EL (cell line): ENCODE measurements at places on chromosomes 7 and 10.
A peak's percentile ranks its signal among the peaks of the same experiment; 100 is the strongest.

DNA sequence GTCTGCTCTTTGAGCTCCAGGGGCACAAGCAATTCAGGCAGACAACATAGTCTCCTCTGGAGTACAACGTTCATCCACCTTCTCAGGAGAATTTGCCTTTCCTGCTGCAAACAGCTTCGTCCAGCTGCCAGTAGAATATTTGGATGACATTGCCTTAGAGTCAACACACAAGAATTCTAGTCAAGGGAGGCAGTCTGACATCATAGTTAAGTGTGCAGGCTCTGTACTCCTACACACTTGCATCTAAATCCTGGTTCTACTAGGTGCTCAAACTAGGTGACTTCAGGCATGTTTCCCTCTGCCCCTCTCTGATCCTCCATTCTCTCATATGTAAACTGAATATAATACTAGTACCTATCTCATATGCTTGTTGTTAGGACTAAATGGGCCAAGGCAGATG is 314.8 kb downstream of the HPSE2 start:
- DNase-seq: no peak

DNA sequence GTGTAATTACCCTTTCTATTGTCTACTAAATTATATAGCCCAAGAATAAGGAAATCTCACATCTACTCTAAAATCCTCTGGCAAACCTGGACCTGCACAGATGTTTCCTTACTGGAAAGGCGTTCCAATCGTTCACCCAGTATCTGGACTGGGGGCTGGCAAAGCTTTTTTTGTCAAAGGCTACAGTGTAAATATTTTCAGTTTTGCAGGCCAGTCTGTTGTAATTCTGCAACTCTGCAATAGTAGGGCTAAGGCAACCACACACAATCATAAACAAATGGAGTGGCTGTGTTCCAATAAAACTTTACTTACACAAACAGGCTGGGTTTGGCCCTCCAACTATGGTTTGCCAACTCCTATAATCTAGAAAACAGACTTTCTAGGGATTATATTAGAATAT is 56.2 kb downstream of the GLI3 start:
- DNase-seq: no peak

DNA sequence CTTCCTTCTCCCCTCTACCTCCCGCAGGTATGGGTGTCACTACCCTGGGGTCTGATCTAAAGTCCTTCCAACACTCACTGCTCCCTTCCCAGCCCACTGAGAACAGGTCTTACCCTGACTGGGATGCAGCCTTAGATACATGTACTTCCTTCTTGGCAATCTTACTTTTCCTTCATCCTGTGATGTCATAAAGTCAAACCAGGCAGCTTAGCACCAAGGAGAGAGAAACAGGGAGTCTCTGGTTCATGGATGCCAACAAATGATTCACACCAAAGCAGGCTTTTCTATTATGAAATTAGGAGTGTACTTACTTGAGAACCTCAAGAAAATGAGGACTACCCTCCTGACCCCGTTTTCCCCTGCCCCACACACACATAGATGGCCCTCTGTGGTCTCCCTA is 111.0 kb upstream of the KMT2E start:
- peak; percentile 2 for DNase-seq

GRCh38 chr7:44515590-44516268 is 25.3 kb upstream of the NUDCD3 start:
- no peak for DNase-seq

DNA sequence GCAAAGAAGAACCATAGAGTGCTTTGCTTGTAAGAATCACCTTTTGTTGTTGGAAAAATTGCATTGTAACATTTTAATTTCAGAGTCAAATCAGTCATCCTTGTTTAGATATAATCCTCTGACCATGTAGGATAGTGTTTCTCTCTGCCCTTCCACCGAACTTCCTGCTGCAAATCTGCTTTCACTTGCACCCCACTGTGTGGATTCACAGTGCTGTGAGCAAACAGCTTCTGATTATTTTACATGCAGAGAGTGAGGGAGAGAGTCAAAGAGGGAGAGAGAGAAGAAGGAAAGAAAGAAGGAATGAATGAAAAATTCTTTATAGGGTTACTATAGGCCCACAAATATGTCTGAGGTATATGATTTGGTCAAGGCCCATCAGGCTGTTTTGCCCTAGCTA is 30.0 kb upstream of the SEM1 start:
- no peak for DNase-seq

- no peak for DNase-seq
Measured at GRCh38 chr7:127858091-127858914, 172.9 kb downstream of the LRRC4 start.

GRCh38 chr7:82091126-82091684 is 321.4 kb upstream of the HGF start:
- DNase-seq: no peak

DNA sequence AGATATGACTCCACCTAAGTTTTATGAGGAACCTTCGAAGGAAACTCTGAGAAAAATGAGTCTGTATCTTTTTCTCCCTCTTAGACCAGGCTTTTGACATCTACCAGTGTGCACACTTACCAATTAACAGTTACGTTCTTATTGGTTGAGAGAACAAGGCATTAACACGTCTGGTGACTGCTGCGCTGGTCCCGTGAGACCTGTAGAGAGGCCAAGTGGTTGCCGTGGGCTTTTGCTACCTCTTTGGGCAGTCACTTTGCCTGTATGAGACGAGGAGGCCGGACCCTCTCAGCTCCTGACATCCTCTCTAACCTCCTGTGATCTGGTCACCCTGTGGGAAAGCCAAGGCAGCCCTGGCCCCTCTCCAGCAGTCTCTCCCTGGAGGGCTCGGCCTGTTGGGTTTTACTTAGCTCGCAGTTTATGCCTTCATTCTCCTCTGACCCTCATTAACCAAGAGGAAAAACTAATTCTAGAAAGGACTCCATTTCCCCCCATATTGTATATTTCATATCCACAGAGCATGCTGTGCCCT is 513.9 kb upstream of the GALNT17 start:
- no peak for DNase-seq

DNA sequence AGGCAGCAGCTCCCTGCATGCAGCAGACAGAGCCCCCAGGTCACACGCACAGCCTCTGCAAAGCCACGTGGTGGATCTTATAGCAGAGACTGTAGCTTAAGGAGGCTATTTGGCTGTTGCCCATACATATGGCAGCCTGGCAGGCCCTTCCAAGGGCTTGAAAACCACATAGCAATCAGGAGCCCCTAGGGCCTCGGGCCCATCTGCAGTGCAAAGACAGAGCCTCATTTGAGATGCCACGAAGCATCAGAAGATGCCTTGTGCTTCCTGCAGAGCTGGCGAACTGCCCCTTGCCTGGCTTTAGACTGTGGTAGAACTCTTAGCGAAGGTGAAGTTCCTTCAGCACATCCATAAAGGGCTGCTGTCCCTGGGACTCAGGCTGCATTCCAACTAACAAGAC is 309.9 kb downstream of the GRID1 start:
- no peak for DNase-seq

DNA sequence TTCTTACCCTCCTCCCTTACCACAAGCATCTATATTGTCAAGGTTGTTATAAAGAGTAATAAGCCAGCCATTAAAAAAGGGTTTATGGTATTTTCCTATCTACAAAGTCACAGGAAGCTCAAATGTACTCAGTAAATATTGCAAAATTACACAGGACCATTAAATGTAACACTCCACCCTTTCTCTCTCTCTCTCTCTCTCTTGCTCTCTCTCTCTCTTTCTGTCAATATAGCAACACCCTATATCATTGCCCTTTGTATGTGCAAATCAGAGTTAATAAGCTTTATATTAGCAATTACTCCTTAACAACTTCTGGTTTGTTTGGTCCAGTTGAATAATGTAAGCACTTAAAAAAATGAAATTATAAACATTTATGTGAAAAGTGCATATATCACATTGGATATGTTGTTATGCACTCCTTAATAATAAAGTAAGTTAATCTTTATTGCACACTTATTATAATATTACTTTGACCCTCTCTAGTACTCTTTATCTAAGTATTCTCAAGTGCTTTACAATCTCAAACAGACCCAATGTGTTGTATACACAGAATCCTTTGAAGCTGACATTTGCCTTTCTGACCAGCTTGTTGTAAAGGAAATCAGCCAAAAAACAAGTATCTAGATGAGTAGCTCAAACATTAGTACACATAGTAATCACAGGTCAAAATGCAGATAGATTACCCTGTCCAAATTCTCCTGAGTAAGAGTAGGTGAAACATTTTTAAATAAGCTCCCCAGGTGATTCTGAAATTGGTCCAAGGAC is 93.2 kb downstream of the CFTR start:
- DNase-seq: no peak

- DNase-seq: no peak
Measured at GRCh38 chr7:87113077-87113476, 39.2 kb upstream of the DMTF1 start.

GRCh38 chr10:60944058-60944909 is at the start of gene RHOBTB1:
Gene RHOBTB1, minus strand, starts transcription at chr10:60944185. Its CDS starts 32,643 bp downstream, at chr10:60911542.
- peak; percentile 79 for DNase-seq

- DNase-seq: no peak
Measured at GRCh38 chr10:29056729-29057128, 232.1 kb upstream of the LYZL1 start.

- no peak for DNase-seq
Measured at GRCh38 chr7:13032576-13032975, 345.1 kb downstream of the ARL4A start.

GRCh38 chr7:20199015-20199737 is 18.0 kb downstream of the MACC1 start:
- peak; percentile 66 for DNase-seq

DNA sequence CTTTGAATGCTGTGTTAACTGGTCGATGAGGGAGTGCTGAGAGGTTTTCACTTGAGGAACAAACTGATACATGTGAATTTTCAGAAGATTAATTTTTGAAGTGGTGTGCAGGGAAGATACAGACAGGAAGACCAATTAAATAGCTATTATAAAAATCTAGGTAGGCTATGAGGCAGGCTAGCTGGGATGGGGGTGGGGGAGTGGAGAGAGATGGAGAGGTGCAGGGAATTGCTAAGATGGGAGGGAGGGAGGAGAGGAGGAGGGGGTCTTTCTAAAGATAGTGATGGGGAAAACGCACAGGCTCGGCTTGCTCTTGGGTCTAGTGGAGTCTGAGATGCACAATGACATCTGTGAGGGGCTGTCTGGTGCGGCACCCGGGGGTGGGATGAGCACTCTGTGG is 15.2 kb downstream of the ATXN7L1 start:
- DNase-seq: no peak

DNA sequence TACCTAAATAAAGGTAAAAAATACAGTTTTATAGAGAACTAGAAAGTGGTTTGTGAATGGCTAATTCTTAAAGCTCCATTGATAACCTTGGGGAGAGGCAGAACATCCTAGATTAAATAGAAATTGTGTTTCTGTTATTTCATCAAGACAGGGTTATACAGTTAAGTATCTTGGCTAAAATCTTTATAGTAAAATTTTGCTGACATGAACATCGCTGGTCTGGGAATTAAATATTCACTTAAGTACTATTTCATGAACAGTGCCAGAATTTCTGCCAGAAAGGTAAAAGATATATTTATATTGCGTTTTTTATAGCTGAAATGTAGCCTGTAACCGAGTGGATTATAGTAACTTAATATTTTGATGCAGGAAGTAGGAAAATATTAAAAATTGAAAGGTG is 53.7 kb upstream of the HBP1 start:
- DNase-seq: no peak

GRCh38 chr7:116986611-116987565 is 33.6 kb downstream of the ST7 start:
- peak; percentile 45 for DNase-seq

DNA sequence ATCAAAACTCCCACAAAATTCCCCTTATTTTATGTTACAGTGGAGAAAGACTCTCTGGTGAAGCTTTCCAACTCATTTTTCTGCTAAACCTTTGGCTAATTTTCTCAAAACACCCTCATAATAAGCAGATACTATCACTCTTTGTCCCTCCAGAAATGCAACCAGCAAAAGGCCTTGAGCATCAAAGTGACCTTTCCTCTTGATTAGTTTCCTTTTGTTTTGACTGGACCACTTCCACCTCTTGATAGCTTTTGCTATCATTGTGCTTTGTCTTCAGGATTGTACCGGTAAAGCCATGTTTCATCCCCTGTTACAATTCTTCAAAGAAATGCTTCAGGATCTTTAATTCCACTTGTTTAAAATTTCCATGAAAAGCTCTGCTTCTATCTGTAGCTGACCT is 115.1 kb upstream of the SLC13A1 start:
- DNase-seq: no peak

DNA sequence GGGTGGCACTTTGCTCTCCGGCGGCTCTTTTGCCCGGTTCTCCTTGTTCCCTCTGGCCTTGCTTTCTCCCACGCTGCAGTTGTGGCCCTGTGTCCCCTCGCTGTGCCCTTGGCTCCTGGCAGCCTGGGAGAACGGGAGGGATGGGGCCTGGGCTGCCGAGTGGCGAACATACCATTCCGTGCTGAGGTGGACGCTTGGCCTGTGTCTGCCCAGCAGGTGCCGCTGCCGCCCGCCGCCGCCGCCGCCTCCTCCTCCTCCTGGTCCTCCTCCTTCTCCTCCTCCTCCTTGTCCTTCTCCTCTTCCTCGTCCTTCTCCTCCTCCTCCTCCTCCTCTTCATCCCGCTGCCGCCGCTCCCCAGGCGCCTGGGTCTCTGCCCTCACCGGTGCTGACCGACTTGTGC is 36.0 kb downstream of the AGAP3 start:
- DNase-seq: no peak

DNA sequence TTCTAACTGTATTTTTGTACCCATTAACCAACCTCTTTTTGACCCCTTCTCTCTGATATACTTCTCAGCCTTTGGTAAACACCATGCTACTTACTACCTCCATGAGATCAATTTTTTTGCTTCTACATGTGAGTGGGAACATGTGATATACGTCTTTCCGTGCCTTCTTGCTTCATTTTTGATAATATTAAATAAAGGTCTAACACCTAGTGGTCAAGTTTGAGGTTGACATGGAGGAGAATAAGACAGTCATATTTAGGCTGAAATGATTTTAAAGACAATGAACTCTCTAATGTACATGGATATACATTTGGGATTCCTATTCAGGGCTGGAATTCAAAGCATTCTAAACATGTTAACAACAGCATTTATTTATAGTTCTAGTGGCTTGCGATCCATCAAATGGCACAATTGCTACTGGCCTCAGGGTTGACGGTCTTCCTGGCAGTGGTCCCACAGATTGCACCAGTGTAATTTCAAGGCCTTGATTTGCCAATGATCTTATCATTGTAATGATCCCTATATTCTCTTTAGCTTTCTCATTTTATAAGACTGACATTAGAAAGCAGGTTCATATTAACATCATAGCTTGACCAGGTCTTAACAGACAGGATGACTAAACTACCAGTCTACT is 315.9 kb upstream of the ETV1 start:
- no peak for DNase-seq

DNA sequence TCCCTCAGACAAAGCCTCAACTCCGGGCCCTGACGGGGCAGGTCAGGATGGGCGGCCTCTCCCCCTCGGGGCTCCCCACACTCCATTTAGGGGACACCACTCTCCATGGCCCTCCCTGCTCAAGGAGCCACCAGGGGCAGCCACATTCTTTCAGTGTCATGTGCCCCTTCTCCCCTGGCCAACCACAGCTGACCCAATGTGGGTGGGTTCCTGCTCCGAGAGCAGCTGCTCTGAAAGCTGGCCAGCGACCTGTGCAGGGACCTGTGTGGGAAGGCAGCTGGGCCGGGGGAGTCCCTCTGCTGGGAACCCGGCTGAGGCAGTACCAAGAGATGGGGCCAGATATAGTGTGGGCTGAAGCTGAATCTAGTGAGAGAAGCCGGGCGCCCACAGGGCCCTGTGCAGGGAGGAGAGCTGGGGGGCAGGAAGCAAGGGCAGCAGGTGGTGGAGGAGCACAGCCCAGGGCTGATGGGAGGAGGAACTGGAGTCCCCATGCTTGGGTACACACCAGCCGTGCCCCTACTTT is 40.6 kb upstream of the NPFFR1 start:
- DNase-seq: no peak
